Ovary (tissue), 10 donors: ENCODE measurements at places on chromosomes 1 and 21. TPM values are rescaled to one million over a fixed set of nuclear protein-coding genes. Genes with fewer than 3 reads are reported as not detected.

Gene PDZK1IP1
- total RNA-seq, result 3.1 TPM

Gene SYNC
- total RNA-seq, result 13.5 TPM

Gene CR2
- total RNA-seq, result not detected

Gene KRTAP19-2
- total RNA-seq, result not detected

Gene DPH5
- 52.6 TPM for total RNA-seq

Gene KRTAP11-1
- total RNA-seq, result not detected

Gene DNAJC28
- 0.60 TPM for total RNA-seq

Gene IL20
- total RNA-seq, result not detected

Gene FAM110D
- total RNA-seq, result 4.9 TPM

Gene TSPEAR
- 0.27 TPM for total RNA-seq

Gene PTAFR
- total RNA-seq, result 1.3 TPM

DNA sequence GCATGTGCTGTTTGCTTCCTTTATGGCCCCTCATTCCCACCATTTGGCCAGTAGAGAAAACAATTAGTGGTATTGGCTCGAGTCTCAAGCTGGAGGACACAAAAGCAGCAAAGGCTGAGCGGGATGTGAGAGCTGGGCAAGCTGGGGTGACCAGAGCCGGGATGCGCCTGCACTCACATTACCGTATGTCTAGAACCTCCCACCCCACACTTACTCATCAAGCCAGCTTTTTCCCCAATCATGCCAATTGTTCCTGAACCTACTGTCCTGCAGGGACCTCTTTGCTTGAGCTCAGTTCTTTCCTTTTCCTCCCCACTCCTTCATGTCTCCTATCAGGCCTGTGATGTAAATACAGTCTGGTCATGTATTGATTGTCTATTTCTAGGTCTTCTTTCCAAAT is 45.9 kb downstream of the KIRREL1 start:
- H3K4me3 ChIP-seq, result no peak overlapping the region
- no peaks in the 10 kb centered on the region for H3K27me3 ChIP-seq
- H3K4me1 ChIP-seq, result peaks cover 25% of the 10 kb centered on the region

GRCh38 chr1:162927421-162927820 is 66.4 kb upstream of the CCDC190 start:
- no peak for DNase-seq
- no peak overlapping the region for H3K4me3 ChIP-seq
- no peaks in the 10 kb centered on the region for H3K27me3 ChIP-seq
- H3K36me3 ChIP-seq, result no peaks in the 10 kb centered on the region
- no peaks in the 10 kb centered on the region for H3K4me1 ChIP-seq
- H3K27ac ChIP-seq, result no peak overlapping the region

DNA sequence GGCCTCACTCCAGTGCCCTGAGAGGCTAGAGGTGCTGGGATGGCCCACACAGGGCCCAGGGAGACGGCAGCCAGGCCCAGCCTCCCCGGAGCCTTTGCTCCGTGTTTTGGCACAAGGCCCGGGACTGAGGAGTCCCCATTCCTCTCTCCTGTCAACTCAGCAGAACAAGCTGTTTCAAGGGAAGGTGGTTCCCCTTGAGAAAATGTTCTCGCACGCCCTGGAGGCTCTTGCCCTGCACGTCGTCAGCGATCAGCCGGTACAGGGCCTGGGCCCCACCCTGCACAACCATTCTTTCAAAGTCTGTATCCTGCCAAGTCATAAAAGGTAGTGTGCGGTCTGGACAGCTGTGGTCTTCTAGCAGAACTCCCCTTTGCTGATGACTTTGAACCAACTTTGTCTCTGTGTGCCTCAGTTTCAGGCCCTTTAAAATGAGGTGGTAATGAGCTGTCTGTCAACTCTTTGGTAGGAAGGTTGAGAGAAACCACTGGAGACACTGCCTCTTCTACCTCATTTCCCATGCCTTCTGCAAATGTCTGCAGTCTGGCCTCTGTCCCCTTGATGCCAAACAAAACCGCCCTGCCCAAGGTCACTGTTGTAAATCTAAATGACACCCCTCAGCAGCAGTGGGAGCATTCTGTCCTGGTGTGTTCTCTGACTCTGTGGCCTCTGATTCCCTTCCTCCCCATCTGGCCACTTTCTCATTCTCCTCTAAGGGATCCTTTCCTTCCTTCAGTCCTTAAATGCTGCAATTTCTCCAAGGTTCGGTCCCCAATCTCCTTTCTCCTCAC is 138.6 kb upstream of the JUN start:
- no peak overlapping the region for H3K27ac ChIP-seq
- peaks cover 5% of the 10 kb centered on the region for H3K4me1 ChIP-seq
- DNase-seq, result peak; percentile 71
- no peaks in the 10 kb centered on the region for H3K36me3 ChIP-seq
- no peak overlapping the region for H3K4me3 ChIP-seq

DNA sequence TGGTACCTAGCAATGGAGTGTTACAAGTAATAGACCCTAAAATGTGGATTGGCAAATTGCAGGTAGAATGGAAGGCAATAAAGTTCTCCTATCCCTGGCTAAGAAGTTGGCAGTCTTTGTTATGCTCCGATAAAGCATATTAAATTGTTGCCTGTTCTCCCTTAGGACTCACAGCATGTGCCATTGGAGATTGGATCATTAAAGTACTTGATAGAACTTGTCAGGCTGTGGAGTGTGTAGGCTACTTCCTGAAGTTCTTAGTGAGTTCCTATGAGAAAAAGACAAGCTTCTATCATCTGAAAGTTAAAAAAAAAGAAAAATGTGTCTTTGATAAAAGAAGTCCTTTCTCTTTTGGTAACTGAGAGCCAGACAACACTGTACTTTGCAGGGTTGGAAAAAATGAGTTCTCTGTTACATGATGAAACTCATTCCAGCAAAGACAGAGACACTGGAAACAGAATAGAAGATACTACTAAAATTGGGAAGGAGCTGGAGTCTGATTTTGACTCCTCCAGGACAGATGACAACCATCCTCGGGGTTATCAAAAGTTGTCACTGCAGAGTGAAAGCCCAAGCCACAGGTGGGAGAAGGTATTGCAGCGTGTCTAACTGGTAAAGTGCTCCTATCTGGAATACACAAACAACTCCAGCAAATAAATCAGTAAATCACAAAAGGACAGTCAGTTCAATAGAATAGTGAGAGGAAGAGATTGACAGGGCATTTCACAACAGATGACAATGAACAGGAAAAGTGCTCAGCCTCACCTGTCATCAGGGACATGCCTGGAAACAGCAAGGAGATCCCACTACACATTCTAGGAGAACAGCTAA is 87.5 kb upstream of the WDR26 start:
- DNase-seq, result no peak
- no peaks in the 10 kb centered on the region for H3K27me3 ChIP-seq
- H3K4me3 ChIP-seq, result no peak overlapping the region
- H3K36me3 ChIP-seq, result no peaks in the 10 kb centered on the region
- H3K4me1 ChIP-seq, result no peaks in the 10 kb centered on the region

- no peaks in the 10 kb centered on the region for H3K36me3 ChIP-seq
- H3K4me3 ChIP-seq, result no peak overlapping the region
- H3K27me3 ChIP-seq, result no peaks in the 10 kb centered on the region
Observed at GRCh38 chr1:54277451-54278341, 77.7 kb downstream of the MRPL37 start.

GRCh38 chr1:99650773-99651437 is 5.0 kb downstream of the PALMD start:
- H3K36me3 ChIP-seq, result no peaks in the 10 kb centered on the region
- H3K4me1 ChIP-seq, result peaks cover 3% of the 10 kb centered on the region
- H3K4me3 ChIP-seq, result no peak overlapping the region
- no peaks in the 10 kb centered on the region for H3K27me3 ChIP-seq
- DNase-seq, result no peak

DNA sequence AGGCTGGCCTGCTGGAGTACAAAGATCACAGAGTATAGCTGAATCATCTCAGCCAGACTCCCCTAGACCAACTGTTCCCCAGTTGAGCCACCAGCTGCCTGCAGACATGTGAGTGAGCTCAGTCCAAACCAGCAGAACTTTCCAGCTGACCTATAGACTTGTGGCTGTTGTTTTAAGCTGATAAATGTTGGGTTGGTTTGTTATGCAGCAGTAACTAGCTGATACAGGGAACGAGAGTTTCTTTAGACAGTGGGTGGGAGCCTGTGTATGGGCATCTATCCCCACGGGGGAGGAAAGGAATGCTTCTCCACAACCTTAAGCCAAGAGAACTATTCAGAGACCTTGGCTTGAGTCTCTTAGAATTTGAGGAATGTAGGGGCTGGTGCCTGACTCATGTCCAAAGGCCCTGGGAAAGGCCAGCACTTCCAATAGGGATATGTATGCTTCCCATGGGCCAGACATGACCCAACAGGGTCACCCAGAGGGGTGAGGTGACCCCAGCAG is 30.1 kb downstream of the SLC1A7 start:
- no peak overlapping the region for H3K27ac ChIP-seq
- H3K27me3 ChIP-seq, result no peaks in the 10 kb centered on the region

DNA sequence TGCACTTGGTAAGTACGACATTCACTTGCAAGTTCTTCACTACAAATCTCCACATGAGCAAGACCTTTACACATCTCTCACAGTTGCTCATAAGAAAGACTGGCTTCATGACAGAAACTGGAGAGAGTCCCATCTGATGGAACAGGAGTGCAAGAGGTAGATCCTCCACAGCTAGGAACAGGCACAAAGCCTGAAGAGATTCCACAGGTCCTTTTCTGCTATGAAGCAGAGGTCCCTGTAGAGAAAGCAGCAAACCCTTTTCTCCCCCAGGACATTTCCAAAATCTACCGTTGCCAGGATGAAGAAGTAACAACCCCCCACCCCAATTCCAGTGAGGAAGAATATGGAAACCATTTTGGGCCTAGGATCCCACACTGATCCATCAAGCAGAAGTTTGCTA is 47.3 kb downstream of the EIF4G3 start:
- no peak for DNase-seq
- H3K4me1 ChIP-seq, result no peaks in the 10 kb centered on the region
- no peaks in the 10 kb centered on the region for H3K27me3 ChIP-seq
- H3K4me3 ChIP-seq, result no peak overlapping the region
- H3K27ac ChIP-seq, result no peak overlapping the region

- H3K4me1 ChIP-seq, result no peaks in the 10 kb centered on the region
- H3K36me3 ChIP-seq, result no peaks in the 10 kb centered on the region
- peak overlapping the region; percentile 84 for H3K27ac ChIP-seq
- no peaks in the 10 kb centered on the region for H3K27me3 ChIP-seq
- H3K4me3 ChIP-seq, result peak overlapping the region; percentile 82
Observed at GRCh38 chr1:241518476-241519307, 863 bp downstream of the FH start.

DNA sequence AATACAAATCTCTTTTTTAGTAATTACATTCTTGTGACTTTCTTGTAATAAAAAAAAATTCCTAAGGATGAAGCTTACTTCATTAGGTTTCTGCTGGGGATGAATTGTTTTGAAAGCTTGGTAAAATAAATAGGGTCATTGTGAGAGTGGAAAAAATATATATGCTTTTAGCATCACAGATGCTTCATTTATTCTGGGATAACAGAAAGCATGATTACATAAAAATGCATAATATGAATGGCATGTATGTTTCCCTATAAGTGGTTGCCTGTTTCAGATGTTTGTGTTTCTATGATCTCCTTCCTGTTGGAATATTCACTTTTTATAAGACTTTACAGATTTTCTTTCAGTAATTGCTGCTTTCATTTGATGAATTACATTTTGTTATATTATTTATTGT is 42.3 kb downstream of the HMCN1 start:
- H3K27ac ChIP-seq, result no peak overlapping the region
- H3K4me1 ChIP-seq, result no peaks in the 10 kb centered on the region
- no peak for DNase-seq
- no peaks in the 10 kb centered on the region for H3K27me3 ChIP-seq
- no peak overlapping the region for H3K4me3 ChIP-seq
- no peaks in the 10 kb centered on the region for H3K36me3 ChIP-seq

DNA sequence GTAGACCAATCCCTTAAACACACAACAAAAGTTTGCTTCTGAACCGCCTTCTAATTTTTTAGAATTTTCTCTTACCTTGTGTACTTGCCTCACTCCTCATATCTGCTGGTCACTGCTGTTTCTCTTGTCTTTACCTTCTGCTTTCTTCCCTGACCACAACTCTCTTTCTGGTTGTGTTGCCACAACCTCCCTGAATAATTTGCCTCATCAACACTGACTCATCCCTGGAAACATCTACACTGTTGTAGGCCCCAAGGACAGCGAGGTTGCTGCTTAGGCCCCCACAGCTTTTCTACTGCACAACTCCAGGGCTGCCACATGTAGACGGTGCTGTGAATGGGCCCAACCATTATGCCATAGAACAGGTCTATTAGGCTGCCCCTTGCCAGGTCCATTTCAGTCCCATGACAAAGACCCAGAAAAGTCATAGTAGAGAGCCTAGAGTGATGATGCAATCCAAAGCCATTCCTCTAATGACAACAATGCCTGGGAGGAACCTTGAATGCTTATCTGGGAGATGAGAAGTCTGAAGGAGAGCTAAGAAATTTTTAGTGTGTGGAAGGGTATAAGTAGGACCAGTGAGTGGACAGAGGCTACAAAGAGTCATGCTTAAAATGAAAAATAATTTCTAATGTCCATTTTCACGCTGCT is 36.6 kb upstream of the LCE5A start:
- H3K36me3 ChIP-seq, result no peaks in the 10 kb centered on the region
- no peak for DNase-seq
- H3K4me3 ChIP-seq, result no peak overlapping the region
- H3K27ac ChIP-seq, result no peak overlapping the region

DNA sequence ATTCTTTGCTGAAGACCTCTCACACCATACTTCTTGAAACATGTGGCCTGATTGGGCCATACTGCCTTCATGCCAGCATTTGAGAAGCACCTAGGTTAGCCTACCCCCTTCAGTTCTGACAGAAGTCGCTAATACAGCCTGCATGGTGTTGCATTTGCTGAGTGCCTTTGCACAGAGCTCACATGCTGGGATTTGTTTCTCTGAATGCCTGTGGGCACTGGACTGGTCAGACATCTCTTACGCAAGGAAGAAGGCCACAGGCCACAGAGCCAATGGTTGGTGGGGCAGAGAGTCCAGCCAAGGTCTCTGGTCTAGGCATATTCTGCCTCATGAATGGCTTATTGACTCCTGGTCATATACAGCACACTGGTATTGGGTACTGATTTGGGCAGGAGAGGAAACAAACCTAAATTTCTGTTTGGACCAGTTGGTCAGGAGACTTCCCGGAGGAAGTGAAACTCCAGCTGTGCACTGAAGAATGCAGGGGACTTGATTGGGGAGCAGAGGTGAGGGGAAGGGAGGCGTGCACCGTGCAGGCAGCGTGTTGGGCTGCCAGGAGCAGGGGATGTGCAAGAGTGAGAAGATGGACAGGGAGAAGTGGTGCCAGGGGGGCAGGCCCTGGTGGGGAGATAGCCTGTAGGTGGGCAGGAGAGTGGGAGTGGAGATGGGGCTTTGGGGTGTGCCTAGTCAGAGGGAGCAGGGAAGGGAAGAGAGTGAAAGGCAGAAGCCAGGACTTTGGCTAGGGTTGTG is 18.1 kb downstream of the URB2 start:
- H3K4me1 ChIP-seq, result no peaks in the 10 kb centered on the region
- H3K4me3 ChIP-seq, result no peak overlapping the region
- no peak for DNase-seq
- H3K27me3 ChIP-seq, result no peaks in the 10 kb centered on the region

- no peaks in the 10 kb centered on the region for H3K27me3 ChIP-seq
- no peak overlapping the region for H3K27ac ChIP-seq
- DNase-seq, result no peak
- H3K4me1 ChIP-seq, result no peaks in the 10 kb centered on the region
Observed at GRCh38 chr1:154833841-154834240, 36.2 kb downstream of the KCNN3 start.
